Tibial nerve (tissue), 4 donors: ENCODE measurements at places on chromosomes 1 and 21.

DNA sequence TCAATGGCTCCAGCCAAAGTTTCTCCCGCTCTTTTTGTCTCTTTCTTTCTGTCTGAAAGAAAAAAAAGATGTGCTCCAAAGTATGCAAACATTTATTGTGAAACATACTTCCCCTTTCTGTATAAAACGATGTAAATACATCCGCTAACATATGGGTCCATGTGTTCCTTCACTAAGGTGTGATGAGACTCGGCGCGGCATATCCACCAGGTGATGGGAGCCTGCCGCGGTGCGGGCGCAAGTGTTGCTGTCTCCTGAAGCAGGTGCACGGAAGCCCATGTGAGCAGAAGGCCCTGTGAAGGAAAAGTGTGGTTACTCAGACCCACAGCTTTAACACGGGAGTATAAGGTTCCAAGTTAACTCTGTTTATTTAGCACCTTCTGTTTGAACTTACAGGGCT lies 466.6 kb upstream of the C1orf87 start:
- H3K27me3 ChIP-seq, result no peaks in the 10 kb centered on the region
- no peak overlapping the region for H3K27ac ChIP-seq

DNA sequence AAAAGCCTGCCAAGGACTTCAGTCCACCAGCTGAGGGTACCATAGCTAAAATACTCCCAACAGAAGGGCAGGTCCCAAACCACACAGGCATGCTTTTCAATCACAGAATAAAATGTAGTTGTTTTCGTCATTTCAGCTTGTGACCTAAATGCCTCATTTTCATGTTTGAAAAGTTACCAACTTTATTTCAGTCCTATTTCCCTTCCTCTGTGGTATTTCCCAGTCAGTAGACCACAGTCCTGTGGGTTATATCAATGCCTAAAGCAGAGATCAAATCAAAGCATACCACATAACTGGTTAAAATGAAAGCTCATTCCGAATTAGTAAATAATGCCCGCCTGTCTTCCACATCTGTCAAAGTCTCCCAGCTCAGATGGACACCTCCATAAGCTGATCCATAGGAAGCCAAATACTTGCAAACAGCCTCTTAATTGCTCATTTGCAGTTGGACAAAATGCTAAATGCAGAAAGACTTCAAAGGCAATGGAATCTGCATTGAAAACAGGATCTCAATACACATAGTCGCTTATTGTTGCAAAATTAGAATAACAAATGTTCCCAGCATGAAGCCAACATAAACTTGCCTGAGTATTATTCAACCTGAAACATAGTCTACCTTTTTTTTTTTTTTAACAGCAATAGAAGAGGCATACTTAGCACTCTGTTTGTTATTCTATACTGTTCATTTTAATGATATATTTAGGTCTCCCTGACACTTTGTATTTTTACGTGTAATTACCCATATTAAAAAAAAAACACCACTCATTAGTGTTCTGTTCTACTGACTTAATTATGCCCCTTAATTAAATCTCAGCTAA lies 53.9 kb downstream of the NR5A2 start:
- DNase-seq, result no peak
- H3K4me1 ChIP-seq, result no peaks in the 10 kb centered on the region
- H3K4me3 ChIP-seq, result no peak overlapping the region
- H3K27ac ChIP-seq, result no peak overlapping the region
- no peaks in the 10 kb centered on the region for H3K36me3 ChIP-seq
- H3K27me3 ChIP-seq, result no peaks in the 10 kb centered on the region

GRCh38 chr1:205064301-205064700 lies 20.0 kb downstream of the TMEM81 start:
- DNase-seq, result no peak
- H3K36me3 ChIP-seq, result no peaks in the 10 kb centered on the region
- no peak overlapping the region for H3K4me3 ChIP-seq
- no peaks in the 10 kb centered on the region for H3K27me3 ChIP-seq

DNA sequence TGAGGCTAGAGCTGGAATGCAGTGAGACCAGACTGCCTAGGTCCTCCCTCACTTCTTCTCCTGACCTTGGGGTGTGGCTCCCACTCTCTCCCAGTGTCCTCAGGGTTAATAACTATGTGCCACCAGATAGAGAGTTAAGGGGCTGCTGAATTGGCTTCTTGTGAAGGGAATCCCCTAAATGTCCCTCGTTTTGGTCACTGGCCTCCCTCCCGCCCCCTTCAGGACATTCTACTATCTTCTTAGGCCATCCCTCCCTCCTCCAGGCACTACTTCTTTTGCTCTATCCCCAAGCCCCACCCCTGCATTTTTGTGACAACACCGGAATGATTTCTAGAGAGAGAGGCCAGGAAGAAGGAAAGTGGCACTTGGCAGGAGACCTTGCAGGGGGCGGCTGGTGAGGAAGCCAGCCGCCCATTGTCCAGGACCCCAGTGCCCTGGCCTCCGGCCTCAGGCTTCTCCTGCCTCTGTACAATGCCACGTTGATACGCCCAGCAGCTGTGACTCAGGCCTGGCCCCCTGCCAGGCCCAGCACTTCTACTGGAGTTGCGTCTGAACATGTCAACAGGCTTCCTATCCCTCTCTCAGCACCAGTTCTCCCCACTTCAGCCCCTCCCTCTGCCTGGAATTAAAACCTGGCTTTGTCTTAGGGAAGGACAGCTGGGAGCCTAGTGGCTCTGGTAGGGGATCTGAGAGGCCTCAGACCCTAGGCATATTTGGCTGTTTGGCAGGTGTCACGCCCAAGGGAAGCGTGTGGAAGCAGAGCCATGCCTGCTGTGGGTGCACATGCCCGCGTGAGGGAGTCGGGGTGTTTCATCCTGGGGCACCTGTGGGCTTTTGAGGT lies 9.1 kb downstream of the LMNA start:
- peak overlapping the region; percentile 22 for H3K4me3 ChIP-seq
- peak overlapping the region; percentile 95 for H3K27ac ChIP-seq
- no peaks in the 10 kb centered on the region for H3K36me3 ChIP-seq
- H3K27me3 ChIP-seq, result no peaks in the 10 kb centered on the region

- no peak overlapping the region for H3K4me3 ChIP-seq
- no peak overlapping the region for H3K27ac ChIP-seq
- peak; percentile 33 for DNase-seq
Observed at GRCh38 chr1:116951200-116951935, 41.7 kb downstream of the PTGFRN start.

- no peaks in the 10 kb centered on the region for H3K4me1 ChIP-seq
- no peak overlapping the region for H3K4me3 ChIP-seq
- DNase-seq, result peak; percentile 21
- no peaks in the 10 kb centered on the region for H3K27me3 ChIP-seq
Observed at GRCh38 chr1:181062836-181063428, 25.6 kb upstream of the IER5 start.

- no peak overlapping the region for H3K4me3 ChIP-seq
- H3K36me3 ChIP-seq, result no peaks in the 10 kb centered on the region
- H3K27me3 ChIP-seq, result no peaks in the 10 kb centered on the region
Observed at GRCh38 chr1:70017770-70018169, 187.6 kb downstream of the LRRC40 start.

DNA sequence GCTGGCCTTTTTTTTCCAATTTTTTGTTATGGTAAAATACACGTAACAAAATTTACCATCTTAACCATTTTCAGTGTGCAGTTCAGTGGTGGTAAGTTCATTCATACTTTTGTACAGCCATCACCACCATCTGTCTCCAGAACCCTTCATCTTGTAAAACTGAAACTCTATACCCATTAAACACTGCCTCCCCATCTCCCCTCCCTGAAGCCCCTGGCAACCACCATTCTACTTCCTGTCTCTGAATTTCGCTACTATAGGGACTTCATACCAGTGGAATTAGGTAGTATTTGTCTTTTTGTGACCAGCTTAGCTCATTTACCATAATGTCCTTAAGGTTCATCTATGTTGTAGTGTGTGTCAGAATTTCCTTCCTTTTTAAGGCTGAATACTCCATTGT lies 8.7 kb downstream of the PKNOX1 start:
- DNase-seq, result no peak
- no peaks in the 10 kb centered on the region for H3K27me3 ChIP-seq
- no peak overlapping the region for H3K27ac ChIP-seq
- H3K4me1 ChIP-seq, result no peaks in the 10 kb centered on the region
- no peak overlapping the region for H3K4me3 ChIP-seq

- no peak overlapping the region for H3K4me3 ChIP-seq
- no peaks in the 10 kb centered on the region for H3K4me1 ChIP-seq
- no peak overlapping the region for H3K27ac ChIP-seq
- no peaks in the 10 kb centered on the region for H3K27me3 ChIP-seq
Observed at GRCh38 chr1:74502432-74502831, 10.0 kb downstream of the LRRC53 start.

- DNase-seq, result peak; percentile 9
- H3K27ac ChIP-seq, result no peak overlapping the region
- no peak overlapping the region for H3K4me3 ChIP-seq
- no peaks in the 10 kb centered on the region for H3K4me1 ChIP-seq
- H3K36me3 ChIP-seq, result peaks cover 85% of the 10 kb centered on the region
Observed at GRCh38 chr21:45525910-45526306, 16.3 kb downstream of the SLC19A1 start.

GRCh38 chr1:207487636-207488035 lies 8.3 kb upstream of the CR1 start:
- DNase-seq, result no peak
- H3K4me1 ChIP-seq, result no peaks in the 10 kb centered on the region
- H3K4me3 ChIP-seq, result no peak overlapping the region
- no peaks in the 10 kb centered on the region for H3K36me3 ChIP-seq

- no peaks in the 10 kb centered on the region for H3K36me3 ChIP-seq
- H3K27ac ChIP-seq, result no peak overlapping the region
- no peak for DNase-seq
- no peak overlapping the region for H3K4me3 ChIP-seq
- H3K27me3 ChIP-seq, result no peaks in the 10 kb centered on the region
Observed at GRCh38 chr1:157721985-157722384, 21.4 kb upstream of the FCRL3 start.

- H3K4me3 ChIP-seq, result no peak overlapping the region
- H3K4me1 ChIP-seq, result no peaks in the 10 kb centered on the region
- H3K36me3 ChIP-seq, result no peaks in the 10 kb centered on the region
- no peak for DNase-seq
- H3K27ac ChIP-seq, result no peak overlapping the region
- H3K27me3 ChIP-seq, result no peaks in the 10 kb centered on the region
Observed at GRCh38 chr1:233319272-233319671, 8.3 kb upstream of the MAP3K21 start.

GRCh38 chr1:202067188-202067974 lies 55.3 kb upstream of the GPR37L1 start:
- no peaks in the 10 kb centered on the region for H3K4me1 ChIP-seq
- no peaks in the 10 kb centered on the region for H3K27me3 ChIP-seq
- no peaks in the 10 kb centered on the region for H3K36me3 ChIP-seq

- no peak overlapping the region for H3K27ac ChIP-seq
- DNase-seq, result no peak
- no peaks in the 10 kb centered on the region for H3K4me1 ChIP-seq
- no peaks in the 10 kb centered on the region for H3K27me3 ChIP-seq
Observed at GRCh38 chr1:52192024-52192423, 50.1 kb downstream of the ZFYVE9 start.

GRCh38 chr1:230068621-230068873 lies 1.5 kb downstream of the GALNT2 start:
- H3K27me3 ChIP-seq, result no peaks in the 10 kb centered on the region
- no peak overlapping the region for H3K27ac ChIP-seq
- no peak for DNase-seq
- H3K4me1 ChIP-seq, result peaks cover 61% of the 10 kb centered on the region
- no peaks in the 10 kb centered on the region for H3K36me3 ChIP-seq

DNA sequence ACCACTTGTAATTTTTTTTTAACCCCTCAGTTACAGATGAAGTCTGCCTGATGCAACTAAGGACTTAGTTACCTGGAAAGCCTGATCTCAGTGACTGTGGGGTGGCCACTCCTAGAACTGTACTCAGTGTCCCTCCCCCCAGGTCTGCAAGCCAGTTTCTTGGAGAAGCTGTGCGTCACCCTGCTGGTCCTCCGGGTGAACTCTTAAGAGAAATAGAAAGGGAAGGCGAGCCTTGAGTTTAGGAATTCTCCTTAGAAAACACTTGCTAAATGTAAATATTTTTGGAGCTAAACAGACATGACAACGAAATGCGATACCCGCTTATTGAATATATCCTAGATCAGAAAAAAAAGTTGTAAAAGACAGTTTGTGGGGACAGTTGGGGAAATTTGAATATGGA lies 730 bp downstream of the SLC16A4 start:
- peak overlapping the region; percentile 33 for H3K4me3 ChIP-seq
- peak overlapping the region; percentile 75 for H3K27ac ChIP-seq
- H3K36me3 ChIP-seq, result no peaks in the 10 kb centered on the region
- H3K4me1 ChIP-seq, result peaks cover 6% of the 10 kb centered on the region
- peak; percentile 55 for DNase-seq

DNA sequence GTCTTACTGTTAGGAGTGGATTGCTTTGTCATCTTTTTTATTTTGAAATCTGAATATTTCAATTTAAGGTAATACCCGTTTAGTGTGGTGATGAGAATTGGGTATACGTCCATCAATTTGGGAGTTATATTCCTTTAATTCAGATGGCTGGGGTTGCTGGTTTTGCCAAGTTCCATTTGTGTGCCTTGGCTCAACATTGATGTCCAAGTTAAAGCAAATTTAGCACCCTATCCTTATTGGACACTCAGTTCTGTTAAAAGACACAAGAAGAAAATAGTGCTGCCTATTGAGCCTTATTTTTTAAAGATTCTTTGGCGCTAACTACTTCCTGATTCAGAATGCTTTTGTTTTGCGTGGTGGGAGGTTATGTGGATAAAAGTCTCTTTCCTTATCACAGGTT lies 40.6 kb downstream of the CAMTA1 start:
- H3K4me3 ChIP-seq, result no peak overlapping the region
- H3K36me3 ChIP-seq, result no peaks in the 10 kb centered on the region
- H3K27me3 ChIP-seq, result no peaks in the 10 kb centered on the region
- H3K4me1 ChIP-seq, result no peaks in the 10 kb centered on the region
- no peak for DNase-seq

GRCh38 chr1:74681449-74681848 lies 7.9 kb upstream of the ERICH3 start:
- no peaks in the 10 kb centered on the region for H3K4me1 ChIP-seq
- no peak overlapping the region for H3K27ac ChIP-seq
- H3K4me3 ChIP-seq, result no peak overlapping the region
- no peaks in the 10 kb centered on the region for H3K36me3 ChIP-seq
- no peaks in the 10 kb centered on the region for H3K27me3 ChIP-seq

GRCh38 chr1:107198561-107198960 lies 57.7 kb downstream of the NTNG1 start:
- H3K36me3 ChIP-seq, result no peaks in the 10 kb centered on the region
- H3K27ac ChIP-seq, result no peak overlapping the region
- no peaks in the 10 kb centered on the region for H3K27me3 ChIP-seq
- H3K4me3 ChIP-seq, result no peak overlapping the region
- DNase-seq, result no peak

GRCh38 chr1:64829411-64830029 lies 84.6 kb downstream of the RAVER2 start:
- no peaks in the 10 kb centered on the region for H3K4me1 ChIP-seq
- H3K36me3 ChIP-seq, result no peaks in the 10 kb centered on the region
- H3K27me3 ChIP-seq, result no peaks in the 10 kb centered on the region

GRCh38 chr1:26290122-26290881 lies 10.4 kb downstream of the SH3BGRL3 start:
- no peaks in the 10 kb centered on the region for H3K27me3 ChIP-seq
- H3K4me1 ChIP-seq, result no peaks in the 10 kb centered on the region
- H3K27ac ChIP-seq, result peak overlapping the region; percentile 42
- DNase-seq, result no peak
- no peaks in the 10 kb centered on the region for H3K36me3 ChIP-seq

- no peak overlapping the region for H3K4me3 ChIP-seq
- H3K4me1 ChIP-seq, result no peaks in the 10 kb centered on the region
- no peak overlapping the region for H3K27ac ChIP-seq
- DNase-seq, result no peak
- no peaks in the 10 kb centered on the region for H3K36me3 ChIP-seq
Observed at GRCh38 chr1:158952416-158952815, 21.1 kb downstream of the PYHIN1 start.

GRCh38 chr1:185663771-185664296 lies 70.4 kb upstream of the HMCN1 start:
- H3K4me3 ChIP-seq, result no peak overlapping the region
- no peak for DNase-seq
- H3K27me3 ChIP-seq, result no peaks in the 10 kb centered on the region
- no peaks in the 10 kb centered on the region for H3K36me3 ChIP-seq
